Activated naive CD4-positive, alpha-beta T cell (primary cell): ENCODE measurements at places on chromosomes 12 and 14.

DNA sequence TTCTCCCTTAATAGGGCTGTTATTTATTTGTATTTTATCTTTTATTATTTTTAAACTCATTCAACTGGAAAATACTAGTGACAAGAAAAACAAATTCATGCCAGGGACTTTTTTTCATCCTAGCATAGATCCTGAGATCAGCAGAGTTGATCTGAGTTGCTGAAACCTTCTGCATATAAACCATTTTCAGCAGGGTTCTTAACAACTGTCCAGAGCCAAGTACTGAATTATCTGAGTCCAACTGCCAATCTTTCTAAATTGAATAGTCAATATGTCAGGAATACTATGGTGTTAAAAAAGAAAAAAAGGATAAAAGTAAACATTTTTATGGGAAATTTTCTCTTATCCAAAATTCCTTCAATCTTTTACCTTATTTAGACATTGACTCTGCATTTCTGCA lies 28.6 kb downstream of the CDC42BPB start:
- DNase-seq: no peak

DNA sequence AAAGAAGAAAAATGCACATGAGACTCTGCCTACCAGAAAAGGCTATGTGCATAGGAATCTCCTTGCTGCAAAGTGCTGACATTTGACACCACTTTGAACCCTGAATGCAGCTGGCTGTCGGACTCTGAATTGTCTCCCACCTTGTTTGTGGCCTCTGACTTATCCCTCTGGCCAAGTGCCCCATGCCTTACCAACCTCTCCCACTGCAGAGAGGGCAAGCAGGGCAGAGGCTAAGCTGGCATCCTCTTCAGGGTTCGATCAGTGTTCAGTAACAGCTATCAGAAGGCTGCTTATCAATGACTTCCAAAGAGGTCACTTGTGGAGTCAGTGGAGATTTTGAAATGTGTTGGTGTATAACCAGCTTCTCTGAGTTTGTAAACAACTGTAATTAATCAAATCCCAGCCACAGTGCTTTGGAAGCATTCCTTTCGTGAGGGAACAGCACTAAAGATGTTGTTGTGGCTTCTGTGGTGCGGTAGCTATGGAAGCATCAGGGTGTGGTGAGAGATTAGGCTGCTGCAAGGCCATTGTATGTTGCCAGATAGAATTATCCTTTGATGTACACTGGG lies 22.6 kb upstream of the BMP4 start:
- no peak for DNase-seq

DNA sequence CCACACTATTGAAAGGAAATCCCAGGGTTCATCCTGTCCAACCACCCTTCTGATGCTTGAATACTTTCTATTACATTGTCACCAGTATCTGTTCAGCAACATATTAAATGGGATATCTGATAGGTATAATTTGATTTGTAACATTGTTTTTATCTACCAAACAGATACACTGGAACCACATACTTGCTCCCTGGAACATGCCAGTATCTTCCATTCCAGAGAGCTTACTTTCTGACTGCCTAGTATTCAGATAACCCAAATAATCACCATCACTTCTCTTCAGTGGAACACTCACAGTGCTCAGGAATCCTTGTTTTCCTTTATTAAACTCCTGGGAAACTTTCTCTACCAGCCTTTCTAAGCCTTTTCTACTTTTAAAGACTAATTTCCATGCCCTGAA lies 19.3 kb downstream of the LRP6 start:
- no peak for DNase-seq

- no peak for DNase-seq
These were observed 33.6 kb downstream of the PRORP start for GRCh38 chr14:35155962-35156361.

DNA sequence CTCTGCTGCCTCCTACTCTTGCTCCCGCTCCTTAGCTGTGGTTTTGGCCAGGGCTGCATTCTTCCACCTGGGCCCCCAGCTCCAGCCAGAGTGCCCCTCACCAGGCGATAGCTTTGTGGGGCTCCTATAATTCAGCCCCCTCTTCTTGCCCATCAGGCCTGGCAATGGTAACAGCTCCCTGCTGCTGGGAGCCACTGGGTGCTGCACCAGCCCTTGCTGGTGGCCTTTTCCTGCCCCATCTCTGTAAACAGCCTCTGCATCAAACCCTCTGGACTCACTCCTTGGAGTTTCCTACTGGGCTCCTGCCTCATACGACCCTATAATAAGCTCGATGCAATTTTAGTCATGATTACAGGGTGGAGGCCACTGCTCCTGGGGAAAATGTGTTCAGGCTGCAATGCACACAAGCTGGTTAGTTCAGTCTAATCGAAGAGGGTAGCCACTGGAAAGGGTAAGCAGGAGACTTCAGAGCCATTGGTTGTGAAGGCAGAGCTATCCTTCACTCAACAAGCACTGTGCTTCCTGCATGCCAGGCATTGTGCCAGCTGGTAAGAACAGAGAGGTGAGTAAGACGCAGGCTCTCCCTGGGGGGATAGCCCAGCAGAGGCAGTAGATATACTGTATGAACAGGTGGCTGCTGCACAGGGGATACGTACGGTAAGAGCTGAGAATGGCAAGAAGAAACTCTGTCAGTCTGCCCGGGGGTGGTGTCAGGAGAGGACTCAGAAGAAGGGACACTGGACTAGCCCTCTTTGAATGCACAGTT lies 24.7 kb downstream of the CLMN start:
- no peak for DNase-seq

GRCh38 chr12:84910549-84911241 lies 1.9 kb downstream of the SLC6A15 start:
- no peak for DNase-seq

DNA sequence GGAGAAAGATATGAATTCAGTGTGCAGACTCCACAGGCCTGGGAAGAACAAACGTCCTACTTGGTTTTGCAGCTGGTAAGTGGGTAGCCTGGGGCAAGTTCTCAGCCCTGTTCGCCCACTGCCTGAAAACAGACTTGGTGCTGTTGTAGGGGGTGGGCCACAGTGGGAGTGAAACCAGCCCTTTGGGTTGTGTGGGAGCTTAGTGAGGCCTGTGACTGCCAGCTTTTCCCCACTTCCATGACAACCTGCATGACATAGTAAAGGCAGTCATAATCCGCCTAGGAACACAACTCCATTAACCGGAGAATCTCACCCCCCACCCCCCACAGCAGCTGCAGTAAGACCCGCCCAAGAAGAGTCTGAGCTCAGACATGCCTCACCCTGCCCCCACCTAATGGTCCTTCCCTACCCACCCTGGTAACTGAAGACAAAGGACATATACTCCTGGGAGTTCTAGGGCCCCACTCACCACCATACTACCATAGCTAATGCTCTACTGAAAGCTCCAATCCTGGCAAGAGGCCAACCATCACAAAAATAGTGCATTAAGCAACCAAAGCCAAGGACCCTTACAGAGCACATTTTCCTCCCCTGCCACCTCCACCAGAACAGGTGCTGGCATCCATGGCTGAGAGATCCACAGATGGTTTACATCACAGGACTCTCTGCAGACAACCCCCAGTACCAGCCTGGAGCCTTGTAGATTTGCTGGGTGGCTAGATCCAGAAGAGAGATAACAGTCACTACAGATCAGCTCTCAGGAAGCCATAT lies 39.8 kb upstream of the LMNTD1 start:
- DNase-seq: no peak

- no peak for DNase-seq
These were observed 140.8 kb upstream of the CNTN1 start for GRCh38 chr12:40551466-40551865.

DNA sequence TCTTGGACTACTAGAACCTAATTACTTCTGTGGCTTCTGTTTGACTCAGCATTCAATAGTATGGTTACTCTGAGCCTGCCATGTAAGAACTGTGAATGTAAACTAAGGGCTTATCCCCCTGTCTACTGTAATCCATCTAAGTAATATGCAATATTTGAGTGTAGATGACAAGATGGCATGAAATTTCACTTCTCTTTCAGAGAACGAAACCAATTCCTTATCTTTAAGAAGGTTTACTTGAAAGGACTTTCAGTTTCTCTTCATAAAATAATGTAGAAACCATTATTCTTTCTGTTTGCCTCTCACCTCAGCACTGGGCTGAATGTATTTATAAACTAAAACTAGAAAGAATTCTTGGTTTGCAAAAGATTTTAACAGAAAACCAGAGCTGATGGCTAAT lies 60.4 kb upstream of the ARID2 start:
- DNase-seq: no peak
